Liver (tissue), 10 donors: ENCODE measurements at places on chromosomes 5 and 9.

GRCh38 chr9:17121264-17121663 lies 13.6 kb upstream of the CNTLN start:
- DNase-seq = no peak

GRCh38 chr5:74578356-74579044 lies 62.0 kb downstream of the ENC1 start:
- DNase-seq = no peak

DNA sequence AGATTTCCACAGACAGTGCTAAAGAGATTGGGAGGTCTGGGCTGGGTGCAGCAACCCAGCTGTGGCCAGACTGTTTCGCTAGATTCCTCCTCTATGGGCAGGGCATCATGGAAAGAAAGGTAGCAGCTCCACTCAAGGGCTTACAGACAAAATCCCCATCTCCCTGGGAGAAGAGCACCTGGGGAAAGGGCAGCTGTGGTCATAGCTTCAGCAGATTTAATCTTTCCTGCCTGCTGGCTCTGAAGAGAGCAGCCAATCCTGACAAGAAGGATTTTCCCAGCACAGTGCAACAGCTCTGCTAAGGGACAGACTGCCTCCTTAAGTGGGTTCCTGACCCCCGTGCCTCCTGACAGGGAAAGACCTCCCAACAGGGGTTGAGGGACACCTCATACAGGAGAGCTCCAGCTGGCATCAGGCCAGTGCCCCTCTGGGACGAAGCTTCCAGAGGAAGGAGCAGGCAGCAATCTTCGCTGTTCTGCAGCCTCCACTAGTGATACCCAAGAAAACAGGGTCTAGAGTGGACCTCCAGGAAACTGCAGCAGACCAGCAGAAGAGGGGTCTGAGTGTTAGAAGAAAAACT lies 1379.3 kb upstream of the ACO1 start:
- DNase-seq = no peak

DNA sequence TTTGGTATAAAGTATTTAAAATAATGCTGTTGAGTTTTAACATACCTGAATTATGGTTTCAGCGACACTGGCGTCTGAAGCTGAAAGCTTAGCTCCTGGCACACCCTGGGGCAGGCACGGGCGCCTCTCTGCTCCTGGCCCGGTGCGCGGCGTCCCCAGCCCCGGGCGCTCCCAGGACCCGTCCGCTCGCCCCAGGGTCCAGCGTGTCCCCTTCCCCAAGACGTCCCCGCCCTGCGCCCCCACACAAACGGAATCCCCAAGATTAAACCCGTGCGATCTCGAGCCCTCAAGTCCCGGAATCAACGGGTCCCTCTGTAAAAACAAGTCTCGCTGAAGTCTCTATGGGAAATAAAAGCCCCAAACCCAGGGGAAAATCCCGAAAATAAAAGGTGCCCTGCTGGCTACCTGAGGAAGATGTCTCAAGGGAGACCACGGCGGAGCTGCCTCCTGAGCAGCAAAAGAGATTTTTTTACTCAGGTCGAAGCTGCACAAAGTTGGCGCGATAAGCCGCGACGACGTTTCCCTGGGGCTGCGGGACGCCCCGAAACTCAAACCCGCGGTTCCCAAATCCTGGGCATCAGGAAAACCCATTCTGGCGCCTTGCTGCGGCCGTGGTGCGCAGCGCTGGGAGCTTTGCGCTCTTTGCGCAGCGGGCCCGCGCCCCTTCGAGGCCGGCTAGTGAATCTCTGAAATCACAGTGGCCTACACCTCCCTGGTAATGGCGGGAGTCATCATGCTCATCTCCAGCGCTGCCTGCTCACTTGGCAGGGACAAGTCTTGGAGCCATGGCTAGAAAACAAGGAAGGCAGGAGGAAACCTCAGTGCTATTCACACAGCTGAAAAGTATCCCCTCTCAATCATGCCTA lies 6.3 kb upstream of the IFNA8 start:
- DNase-seq = no peak

- DNase-seq = no peak
Observed at GRCh38 chr9:128771094-128771721, 519 bp downstream of the ZER1 start.

GRCh38 chr9:121704281-121704680 lies 52.8 kb downstream of the DAB2IP start:
- no peak for DNase-seq

GRCh38 chr5:19175776-19176570 lies 812.0 kb downstream of the CDH18 start:
- no peak for DNase-seq

GRCh38 chr9:135664801-135665794 lies 2.0 kb downstream of the LCN9 start:
- no peak for DNase-seq

GRCh38 chr5:164296603-164297080 lies 791.2 kb downstream of the MAT2B start:
- DNase-seq = no peak

DNA sequence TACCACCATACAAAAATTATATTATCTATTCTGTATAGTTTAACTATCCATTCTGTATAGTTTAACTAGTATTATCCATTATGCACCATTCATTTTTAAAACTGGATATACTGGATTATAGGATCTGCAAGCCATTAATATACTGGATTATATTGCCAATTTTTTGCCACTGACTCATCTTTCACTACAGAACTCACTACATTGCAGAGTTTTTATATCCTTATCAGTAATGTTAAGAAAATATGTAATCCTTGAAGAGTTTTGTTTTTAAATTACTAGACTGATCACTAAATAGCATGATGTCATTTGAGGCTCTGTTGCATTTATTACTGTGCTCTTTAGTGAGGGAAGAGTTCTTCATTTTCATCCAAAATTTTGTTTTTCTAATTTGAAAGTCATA lies 109.8 kb upstream of the SNX2 start:
- DNase-seq = no peak

GRCh38 chr5:142215915-142216681 lies 107.5 kb downstream of the NDFIP1 start:
- DNase-seq = no peak

DNA sequence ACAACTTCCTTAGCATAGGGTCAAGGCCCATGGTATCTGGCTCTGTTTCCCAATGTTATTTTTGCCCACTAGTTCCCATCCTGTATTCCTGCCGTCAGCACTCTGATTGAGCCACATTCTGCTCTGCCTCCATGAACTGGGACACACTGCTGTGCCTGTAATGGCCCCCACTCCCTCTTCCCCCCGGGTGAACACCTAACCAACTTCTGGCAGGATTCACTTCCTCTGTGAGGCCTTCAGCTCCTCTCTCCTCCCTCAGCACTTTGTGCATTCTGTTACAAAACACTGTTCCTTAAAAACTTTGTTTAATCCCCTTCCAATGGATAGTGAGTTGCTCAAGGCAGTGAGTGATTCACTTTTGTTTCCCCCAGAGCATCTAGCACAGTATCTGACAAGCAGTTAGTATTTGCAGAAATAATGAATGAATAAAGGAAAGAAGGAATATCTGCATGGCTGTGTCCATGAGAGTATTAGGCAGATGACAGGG lies 183.6 kb downstream of the EFNA5 start:
- DNase-seq = no peak

DNA sequence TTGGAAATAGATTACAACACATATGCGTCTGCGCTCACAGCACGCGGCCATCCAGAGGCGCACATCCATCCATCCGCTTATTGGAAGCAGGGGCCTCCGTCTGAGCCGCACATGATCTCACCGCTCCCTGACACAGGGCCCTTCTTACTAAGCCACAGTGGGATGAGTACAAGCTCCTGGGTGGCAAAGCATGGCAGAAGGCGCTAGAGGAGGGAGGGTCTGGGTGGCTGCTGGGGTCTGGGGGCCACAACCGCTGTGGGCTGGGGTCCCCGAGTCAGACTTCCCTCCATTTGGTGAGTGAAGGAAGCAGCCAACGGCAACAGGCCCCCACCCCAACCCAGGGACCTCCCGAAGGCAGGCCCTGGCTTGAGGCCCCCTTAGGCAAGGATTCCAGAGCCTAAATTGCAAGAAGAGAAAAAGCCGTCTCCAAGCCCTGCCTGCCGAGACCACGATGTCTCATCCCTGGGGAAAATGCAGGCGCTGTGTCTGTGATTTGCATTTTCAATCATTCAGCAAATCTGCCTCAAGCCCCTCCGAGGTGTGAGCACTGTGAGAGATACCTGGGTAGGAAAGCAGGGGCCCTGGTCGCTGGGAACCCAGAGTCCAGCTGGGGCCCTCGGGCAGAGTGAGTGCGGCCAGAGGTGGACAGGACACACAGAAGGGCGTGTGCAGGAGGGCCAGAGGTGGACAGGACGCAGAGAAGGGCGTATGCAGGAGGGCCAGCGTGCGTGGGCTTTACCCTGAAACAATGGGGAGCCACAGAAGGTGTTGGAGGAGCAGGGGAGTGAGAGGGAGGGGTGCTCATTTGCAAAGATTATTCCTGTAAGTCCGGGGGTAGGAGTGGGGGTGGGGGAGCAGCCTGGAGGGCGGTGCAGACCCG lies 135.7 kb downstream of the OLFM1 start:
- DNase-seq = no peak

DNA sequence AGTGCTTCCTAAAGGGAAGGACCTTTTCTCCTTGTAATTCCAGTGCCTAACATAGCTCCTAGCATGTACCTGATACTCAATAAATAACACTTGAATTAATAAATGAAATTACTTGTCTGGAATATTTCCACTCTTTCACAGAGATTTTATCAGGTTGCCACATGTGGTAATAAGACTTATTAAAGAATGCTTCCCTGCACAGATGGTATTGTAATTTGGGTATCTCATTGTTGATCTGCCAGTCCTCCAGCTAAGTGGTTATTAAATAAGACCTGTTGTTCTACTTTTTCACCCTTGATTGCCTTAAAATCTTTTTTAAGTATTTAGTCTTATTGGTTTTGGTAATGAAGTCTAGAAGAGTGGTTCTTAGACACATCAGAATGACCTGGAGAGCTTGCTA lies 28.1 kb upstream of the CETN3 start:
- DNase-seq = no peak

DNA sequence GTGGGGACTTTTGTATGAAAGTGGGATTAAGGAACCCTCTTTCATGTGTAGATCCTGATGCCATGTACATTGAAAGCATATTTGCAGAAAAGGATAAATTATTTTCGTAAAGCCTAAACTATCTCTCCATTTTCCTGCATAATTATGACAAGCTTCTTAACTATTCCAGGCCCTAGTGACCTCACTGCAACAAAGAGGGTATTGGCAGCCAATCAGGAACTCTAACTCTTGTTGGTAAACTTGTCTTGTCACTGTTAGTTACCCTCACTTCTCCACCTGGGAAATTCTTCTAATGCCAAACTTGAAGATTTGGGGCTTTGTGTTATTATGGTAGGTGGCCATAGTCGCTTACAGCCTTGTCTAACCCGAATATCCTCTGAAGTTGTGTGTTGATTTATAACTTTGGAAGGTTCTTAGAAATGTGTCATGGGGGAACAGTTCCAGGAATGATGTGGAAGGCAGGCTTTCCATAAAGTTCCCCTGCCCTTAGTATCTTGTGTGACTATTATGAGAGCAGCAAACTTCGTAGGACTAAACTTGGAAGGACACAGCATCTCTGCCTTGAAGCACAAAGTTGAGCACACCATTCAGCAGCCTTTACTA lies 52.5 kb downstream of the IQGAP2 start:
- no peak for DNase-seq

- DNase-seq = no peak
Observed at GRCh38 chr9:105150991-105151685, 93.3 kb upstream of the SLC44A1 start.

DNA sequence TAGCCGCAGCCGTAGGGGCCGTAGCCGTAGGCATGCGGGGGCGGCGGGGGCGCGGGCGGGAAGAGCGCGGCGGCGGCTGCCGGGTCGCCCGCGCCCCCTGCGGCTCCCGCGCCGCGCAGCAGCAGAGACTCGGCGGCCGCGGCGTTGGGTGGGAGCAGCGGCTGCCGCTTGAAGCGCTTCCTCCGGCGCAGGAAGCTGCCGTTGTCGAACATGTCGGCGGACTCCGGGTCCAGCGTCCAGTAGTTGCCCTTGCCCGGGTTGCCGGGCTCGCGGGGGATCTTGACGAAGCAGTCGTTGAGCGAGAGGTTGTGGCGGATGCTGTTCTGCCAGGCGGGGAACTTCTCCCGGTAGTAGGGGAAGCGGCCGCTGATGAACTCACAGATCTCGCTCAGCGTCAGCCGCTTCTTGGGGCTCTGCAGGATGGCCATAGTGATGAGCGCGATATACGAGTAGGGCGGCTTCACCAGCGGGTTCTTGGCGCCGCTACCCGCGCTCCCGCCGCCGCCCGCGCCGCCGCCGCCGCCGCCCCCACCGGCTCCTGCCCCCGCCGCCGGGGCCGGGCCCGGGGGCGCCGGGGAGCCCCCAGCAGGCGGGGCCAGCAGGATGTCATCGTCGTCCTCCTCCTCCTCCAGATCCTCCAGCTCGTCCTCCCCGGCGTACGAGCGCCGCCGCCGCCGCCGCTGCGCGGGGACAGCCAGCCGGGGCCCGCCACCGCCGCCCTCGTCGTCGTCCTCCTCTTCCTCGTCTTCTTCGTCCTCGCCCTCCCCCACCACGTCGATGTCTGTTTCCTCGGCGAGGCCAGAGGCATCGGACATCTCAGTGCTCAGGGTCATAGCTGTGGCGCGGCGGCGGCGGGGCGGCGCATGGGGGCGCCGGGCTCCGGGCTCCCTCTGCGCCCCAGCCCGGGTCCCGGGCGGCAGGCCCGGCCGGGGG lies 781 bp downstream of the FOXD1 start:
- no peak for DNase-seq

DNA sequence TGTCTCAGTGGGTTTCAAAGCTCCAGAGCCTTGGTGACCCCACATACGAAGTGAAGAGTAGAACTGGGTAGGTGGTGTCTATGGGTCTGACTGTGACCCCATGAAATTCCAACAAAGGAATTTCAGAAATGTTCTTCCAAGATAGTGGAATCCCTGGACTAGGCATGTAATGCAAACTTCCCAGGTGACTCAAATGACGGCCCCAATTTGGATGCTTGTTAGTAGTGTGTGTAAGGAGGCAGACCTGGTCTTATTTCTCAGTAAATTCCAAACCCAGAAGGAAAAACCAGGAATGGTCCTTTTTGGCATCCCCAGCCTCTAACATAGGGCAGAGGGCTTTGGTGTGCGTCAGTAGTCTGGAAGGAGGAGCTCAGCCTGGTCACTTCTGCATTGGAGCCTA lies 43.6 kb upstream of the ABCA1 start:
- DNase-seq = no peak

DNA sequence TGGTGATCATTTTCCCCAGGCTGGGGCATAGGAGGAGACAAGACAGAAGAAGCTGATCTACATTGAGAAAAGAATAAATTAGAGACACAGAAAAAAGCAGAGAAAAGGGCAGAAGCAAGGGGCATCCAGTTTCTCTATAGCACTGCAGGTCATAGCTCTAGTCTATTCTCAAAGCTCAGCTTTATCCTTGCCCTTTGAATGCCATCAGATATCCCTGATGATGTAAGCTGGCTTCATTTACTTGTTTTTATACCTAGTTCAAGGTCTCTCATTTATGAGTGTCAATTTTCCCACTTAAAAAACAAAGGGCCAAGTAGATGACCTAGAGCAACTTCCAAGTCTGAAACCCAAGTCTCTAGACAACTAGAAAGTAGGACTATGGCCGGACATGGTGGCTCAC lies 32.7 kb downstream of the FBXO10 start:
- no peak for DNase-seq

GRCh38 chr5:5183933-5184332 lies 43.8 kb downstream of the ADAMTS16 start:
- no peak for DNase-seq
